ENCODE measurements at places on chromosomes 13 and 19.

DNA sequence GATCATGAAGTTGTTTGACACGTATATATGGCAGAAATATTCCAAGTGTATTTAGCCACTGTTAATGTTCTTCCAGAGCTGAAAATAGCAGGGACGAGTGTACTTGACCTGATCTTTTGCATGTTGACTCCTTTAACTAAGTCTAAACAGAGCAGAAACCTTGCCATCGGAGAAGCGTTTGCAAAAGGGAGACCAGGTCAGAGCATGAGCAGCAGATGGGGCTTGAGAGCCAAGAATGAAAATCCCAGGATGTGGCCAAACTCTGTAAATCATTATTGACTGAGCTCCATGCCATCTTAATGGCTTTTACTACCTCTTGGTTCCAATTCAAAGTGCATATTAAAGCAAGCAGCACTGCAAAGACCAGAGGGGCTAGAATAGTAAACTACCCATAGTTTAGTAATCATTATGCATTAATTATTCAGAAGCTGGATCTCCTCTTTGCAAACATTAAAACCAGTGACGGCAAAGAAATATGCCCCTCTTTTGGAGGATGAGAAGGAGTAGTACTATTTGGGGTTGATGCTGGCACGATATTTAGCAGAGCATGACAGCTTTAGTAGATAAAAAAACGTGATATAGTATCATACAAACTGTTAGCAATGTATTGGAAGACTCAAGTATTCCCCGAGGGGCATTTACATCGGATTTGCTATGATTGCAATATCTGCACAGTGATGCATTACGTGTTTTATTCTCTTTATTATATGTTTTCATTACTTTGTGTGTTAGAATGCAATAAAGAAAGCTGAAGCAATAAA, 55.7 kb downstream of the FAM216B start:
- DNase-seq: no peak

- peak; percentile 57 for DNase-seq
Observed at GRCh38 chr19:46616631-46617322, 8.1 kb downstream of the PTGIR start.

DNA sequence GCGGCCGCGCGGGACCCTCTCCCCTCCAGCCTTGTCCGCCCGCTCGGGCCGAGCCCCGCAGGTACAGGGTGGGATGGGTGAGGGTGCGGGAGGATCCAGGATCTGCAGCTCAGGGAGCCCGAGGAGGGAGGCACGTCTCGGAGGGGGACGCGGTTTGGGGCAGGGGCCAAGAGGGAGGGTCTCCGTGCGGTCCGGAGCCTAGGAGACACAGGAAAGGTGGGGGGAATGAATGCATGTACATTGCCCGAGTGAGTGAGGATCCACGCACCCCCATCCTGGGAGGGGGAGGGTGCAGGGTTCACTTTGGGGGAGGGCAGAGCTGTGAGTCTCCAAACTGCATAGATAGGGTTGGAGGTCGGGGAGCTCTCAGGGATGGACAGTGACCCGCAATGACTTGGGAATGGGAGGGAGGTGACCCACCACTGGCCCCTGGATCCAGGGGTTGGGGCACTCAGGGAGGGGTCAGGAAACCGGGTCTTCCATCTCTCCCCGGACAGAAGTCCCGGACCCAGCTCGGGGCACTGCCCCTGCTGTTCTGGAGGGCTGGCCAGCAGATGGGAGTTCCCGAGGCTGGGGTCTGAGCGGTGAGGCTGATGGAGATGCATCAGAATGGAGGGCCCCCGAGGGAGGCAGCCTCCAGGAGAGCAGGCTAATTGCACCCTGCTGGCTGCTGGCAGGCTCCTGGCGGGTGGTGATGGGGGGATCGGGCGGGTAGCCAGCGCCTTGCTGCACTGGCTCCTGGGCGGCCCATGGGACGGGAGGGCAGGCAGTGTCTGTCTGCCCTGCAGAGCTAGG, 547 bp downstream of the KCNN1 start:
- no peak for DNase-seq

GRCh38 chr19:14410091-14411051, 8.8 kb downstream of the DDX39A start:
- peak; percentile 24 for DNase-seq

- peak; percentile 10 for DNase-seq
Observed at GRCh38 chr19:5964816-5965565, 12.9 kb downstream of the RANBP3 start.

- no peak for DNase-seq
Observed at GRCh38 chr19:6660930-6661329, 9.0 kb downstream of the TNFSF14 start.

DNA sequence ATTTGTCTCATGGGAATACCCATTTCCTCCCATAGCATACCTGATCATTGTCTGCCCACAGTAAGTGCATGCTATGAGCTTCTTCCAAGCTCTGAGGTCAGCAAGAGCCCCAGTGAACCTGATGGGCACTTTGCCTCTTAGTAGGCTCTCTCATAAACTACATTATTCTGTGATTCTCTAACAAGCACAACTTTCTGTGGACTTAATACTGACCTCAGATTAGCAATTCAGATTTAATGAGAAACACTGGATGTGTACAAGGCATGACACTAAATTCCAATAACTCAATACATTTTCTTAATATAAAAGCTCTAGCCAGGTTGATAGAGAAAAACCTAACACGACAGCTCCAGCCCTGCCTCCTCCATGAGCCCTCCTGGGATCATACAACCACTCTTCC, 23.3 kb upstream of the STARD13 start:
- DNase-seq: no peak

DNA sequence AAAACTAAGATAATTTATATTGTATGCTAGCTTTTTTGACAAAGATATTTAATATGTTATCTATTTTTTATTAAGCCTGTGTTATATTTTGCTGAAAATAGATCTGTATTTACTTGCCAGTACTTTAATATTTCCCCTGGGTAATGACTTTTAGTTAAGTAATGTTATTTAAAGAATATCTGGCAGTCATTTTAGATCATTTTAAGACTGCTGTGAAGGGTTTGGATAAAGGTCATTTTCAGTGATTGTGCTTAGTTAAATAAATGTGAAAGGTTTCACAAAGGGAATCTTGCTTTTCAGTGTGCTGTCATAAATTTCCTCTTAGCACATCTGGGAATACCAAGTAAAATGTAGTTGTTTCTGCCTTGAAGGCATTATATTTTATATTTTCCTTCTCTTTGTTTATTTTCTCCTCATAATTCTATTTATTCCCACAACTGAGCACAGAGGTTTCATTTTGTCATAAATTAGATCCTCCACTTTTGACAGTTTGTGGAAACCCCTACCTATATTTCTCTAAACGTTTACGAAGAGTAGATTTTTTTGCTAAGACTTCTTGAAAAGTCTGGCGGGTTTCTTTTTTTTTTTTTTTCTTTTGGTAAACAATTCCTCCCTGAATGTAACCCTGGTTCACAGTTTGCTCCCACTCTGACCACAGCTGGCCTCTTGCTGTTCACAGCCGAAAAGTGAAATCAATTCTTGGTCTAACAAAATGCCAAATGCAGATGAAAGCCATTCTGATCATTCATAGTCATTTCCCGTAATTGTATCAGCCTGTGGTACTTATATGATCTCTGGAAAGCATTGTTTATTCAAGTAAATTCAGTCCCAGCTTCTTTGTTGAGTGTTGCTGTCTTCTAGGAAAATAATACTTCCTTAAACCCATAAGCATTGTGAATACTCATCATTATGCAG, 87.8 kb downstream of the MAB21L1 start:
- no peak for DNase-seq

Measured in stimulated activated naive CD4-positive, alpha-beta T cell (primary cell).